Activated T-helper 1 cell treated with Interleukin-2 at 50 U/mL for 16 hours (primary cell): ENCODE measurements at places on chromosomes 16 and 17.

DNA sequence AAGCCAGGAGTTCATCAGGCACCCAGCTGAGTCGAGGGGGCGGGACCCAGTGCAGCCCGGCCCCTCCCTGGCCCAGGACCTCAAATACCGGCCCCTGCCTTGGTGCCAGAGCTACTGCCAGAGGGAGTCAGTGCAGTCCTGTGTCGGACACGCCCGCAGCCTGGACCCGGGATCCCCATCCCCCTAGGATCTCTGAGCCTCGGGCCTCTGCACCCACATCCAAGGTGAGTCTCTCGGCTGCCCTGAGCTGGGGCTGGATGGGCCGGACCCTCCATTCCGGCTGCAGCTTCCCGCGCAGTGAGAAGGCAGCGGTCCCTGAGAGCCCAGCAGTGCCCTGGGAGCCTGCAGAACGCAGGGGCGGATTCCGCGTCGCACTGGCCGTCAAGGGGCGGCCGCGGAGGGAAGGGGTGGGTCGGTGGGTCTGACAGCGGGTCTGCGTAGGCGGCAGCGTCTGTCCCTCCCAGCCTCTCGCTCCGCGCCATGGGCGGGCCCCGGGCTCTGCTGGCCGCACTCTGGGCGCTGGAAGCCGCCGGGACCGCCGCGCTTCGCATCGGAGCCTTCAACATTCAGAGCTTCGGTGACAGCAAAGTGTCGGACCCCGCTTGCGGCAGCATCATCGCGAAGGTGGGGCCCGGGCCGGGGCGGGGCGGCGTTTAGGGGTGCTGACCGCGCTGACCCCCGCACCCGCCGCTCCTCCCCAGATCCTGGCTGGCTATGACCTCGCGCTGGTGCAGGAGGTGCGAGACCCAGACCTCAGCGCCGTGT lies at the start of gene DNASE1L2:
Gene DNASE1L2 (plus strand): TSS at position 108 of the 765 bp plus-strand sequence. CDS start 373 bp downstream, at position 481.
- no peak for DNase-seq

- no peak for DNase-seq
Measured at GRCh38 chr16:31351942-31352325, 3.0 kb upstream of the ITGAX start.

DNA sequence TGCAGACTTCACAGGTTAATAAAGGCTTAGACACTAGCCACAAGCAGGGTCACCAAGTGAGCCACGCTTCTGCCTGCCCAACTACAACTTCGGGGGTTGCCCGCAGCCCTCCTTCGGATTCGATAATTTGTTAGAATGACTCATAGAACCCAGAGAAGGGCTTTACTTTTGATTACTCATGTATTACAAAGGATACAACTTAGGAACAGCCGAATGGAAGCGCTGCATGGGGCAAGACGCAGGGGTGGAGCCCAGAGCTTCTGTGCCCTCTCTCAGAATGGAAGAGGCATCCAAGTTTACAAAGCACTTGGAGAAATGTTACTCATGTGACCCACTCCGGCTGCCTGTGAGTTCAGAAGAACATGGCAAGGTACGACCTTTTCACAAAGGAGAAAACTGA lies 7.5 kb upstream of the CDH5 start:
- DNase-seq: no peak

GRCh38 chr17:55666806-55667205 lies 55.9 kb downstream of the TMEM100 start:
- DNase-seq: no peak

DNA sequence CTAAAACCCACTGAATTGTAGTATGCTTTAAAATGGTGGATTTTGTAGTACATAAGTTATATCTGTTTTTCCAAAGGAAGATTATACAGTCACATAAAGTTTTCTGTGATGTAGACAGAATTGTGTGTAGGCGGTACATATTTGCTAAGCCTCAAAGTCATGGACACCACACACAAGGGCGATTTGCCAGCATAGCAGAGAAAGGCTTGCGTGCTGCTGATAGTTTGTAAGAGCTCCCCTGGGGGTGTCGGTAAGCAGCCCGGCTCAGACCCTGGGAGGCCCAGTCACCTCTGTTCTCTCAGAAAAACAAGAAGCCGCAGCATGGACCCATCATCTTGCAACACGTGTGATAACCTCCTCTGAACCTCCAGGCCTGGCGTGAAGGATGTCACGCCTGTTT lies 38.3 kb upstream of the AKTIP start:
- no peak for DNase-seq

- DNase-seq: no peak
Measured at GRCh38 chr17:73423159-73423715, 111.4 kb upstream of the CDC42EP4 start.

- DNase-seq: no peak
Measured at GRCh38 chr17:51481370-51481769, 221.0 kb downstream of the UTP18 start.

DNA sequence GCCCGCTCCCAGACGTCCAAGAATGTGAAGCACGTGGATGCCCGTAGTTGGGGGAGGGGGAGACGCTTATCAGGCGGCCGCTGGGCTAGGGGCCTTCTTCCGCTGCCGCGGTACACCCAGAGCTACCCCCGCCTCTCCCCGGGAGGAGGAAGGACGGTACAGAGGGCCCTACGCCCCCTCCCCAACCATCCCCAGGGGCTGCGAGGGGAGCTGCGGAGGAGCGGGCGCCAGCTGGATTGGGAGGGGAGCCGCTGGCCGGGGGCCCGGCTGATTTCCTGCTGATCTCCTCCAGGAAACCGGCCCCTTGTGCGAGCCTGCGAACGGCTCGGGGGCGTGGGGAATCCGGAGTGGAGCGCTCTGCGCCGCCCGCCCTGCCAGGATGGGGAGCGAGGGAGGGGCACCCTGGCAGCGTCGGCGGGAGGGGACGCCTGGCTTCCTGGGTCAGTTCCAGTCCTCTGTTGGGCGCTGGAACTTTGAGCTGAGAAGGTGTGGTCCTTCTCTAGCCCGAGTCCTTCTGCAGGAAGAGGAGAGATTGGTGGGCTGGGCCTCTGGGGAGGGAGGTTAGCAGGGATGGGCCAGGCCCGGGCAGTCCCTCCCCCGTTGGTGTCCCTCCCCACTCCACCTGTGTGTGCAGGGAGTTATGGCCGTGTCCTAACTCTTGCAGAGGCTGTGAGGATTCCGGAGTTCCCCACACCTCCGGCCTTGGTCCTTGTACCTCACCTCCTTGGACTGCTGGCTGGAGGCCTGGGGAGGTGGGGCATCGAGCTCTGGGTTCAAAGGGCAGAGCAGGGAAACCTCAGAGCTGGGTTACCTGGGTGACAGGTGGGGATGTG lies 19.2 kb downstream of the GJD3 start:
- no peak for DNase-seq

GRCh38 chr16:12090151-12090530 lies 113.6 kb downstream of the SNX29 start:
- DNase-seq: no peak

DNA sequence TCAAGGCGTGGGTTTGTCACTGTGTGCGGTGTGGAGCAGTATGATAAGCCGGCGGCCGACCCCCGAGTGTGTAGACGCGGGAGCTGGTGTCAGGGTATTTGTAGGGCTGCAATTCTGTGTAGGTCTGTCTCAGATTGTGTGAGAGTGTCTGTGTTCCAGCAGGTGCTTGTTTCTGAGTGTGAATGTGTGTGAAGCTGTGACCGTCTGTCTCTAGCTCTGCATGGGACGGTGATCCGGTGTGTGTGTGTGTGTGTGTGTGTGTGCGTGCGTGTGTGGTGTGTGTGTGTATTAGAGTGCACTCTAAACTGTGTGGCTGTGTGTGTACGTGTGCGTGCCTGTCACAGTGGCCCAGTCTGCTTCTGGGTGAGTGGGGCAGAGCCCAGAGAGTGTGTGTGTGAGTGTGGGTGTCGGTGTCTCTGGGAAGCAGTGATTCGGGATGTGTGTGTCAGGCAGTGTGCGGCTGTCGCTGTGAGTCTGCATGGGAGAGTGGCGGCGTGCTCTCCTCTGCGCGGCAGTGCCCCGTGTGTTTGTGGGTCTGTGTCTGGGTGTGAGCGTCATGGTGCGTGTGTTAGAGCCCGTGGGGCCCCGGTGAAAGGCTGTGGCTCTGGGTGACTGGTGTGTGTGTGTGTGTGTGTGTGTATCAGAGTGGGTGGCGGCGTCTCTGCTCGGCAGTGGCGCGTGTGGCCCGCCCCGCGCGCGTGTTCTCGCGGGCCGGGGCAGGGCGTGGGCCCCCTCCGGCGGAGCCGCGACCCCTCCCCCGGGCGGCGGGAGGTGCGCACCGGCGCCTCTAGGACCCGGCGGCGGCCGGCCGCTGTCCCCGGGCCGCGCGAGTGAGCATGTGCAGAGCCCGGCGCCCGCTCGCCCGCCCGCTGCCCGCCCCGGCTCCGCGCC lies at the start of gene WSCD1:
Gene WSCD1 (plus strand): TSS at position 841 of the 891 bp plus-strand sequence. CDS start 10,280 bp downstream, outside the sequence.
- peak; percentile 6 for DNase-seq

DNA sequence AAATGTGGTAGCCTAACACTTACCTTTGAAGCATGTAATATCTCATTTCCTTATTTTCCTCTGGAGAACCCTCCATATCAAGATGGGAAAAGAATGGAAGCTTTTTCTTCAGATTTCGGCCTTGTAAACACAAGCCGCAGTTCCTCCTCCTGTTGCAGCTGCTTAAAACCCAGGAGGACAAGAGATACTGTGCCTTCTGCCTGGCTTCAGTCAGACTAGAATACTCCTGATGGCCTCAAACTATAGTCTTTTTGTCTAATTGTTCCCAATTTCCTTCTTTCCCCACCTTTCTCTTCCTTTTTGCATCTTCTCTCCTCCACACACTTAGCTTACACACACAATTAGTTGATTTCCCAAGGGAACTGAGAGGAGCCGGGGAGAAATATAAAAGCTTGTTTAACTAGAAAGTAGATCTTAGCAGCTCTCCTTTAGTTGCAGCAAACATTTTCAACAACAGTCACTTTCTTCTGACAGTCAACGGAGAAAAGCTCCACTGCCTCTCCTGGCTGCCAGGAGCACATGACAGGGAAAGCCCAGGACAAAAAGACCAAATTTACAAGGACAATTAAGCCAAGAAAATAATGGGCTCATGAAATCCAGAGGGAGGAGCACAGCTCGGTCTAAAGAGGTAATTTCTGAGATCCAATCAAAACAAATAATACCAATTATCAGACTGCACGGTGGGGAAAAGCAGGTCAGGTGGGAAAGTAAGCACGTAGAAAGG lies 76.4 kb upstream of the C17orf78 start:
- no peak for DNase-seq

GRCh38 chr16:66273644-66274334 lies 92.7 kb upstream of the CDH5 start:
- no peak for DNase-seq

GRCh38 chr17:7982173-7982572 lies 20.2 kb upstream of the GUCY2D start:
- DNase-seq: no peak

GRCh38 chr17:47279062-47279801 lies 25.6 kb downstream of the ITGB3 start:
- no peak for DNase-seq

DNA sequence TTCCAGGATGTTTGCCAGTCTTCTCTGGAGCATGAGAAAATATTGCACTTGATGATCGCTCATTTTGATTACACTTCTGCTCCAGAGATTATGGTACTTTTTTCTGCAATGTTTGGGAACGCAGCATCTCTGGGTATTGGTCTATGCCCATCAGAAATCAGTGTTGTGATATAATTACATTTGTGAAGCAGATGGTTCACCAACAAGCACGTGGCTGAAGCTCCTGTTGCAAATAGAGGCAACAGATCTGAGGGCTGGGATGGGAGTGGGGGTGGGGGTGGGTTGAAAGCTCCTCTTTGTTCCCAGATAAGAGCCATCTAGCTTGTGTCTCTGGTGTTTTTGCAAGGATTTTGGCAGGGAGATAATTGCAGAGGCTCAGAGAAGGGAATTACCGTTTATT lies 252.3 kb downstream of the SHISA9 start:
- no peak for DNase-seq

GRCh38 chr16:84925092-84925772 lies 86.1 kb downstream of the ZDHHC7 start:
- DNase-seq: peak; percentile 42

DNA sequence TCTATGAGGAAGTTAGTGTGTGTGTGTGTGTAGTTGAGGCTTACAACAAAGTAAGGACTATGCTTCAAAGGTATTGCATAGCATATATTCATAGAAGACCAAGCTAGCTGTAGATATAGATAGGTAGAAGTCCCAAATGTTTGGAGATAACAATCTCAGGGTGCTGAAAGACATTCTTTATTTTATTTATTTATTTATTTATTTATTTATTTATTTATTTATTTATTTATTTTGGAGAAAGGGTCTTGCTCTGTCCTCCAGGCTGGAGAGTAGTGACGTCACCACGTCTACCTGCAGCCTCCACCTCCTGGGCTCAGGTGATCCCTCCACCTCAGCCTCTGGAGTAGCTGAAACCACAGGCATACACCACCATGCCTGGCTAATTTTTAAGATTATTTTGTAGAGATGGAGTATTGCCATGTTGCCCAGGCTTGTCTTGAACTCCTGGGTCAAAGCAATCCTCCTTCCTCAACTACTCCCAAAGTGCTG lies 284.6 kb upstream of the KIF2B start:
- DNase-seq: no peak

DNA sequence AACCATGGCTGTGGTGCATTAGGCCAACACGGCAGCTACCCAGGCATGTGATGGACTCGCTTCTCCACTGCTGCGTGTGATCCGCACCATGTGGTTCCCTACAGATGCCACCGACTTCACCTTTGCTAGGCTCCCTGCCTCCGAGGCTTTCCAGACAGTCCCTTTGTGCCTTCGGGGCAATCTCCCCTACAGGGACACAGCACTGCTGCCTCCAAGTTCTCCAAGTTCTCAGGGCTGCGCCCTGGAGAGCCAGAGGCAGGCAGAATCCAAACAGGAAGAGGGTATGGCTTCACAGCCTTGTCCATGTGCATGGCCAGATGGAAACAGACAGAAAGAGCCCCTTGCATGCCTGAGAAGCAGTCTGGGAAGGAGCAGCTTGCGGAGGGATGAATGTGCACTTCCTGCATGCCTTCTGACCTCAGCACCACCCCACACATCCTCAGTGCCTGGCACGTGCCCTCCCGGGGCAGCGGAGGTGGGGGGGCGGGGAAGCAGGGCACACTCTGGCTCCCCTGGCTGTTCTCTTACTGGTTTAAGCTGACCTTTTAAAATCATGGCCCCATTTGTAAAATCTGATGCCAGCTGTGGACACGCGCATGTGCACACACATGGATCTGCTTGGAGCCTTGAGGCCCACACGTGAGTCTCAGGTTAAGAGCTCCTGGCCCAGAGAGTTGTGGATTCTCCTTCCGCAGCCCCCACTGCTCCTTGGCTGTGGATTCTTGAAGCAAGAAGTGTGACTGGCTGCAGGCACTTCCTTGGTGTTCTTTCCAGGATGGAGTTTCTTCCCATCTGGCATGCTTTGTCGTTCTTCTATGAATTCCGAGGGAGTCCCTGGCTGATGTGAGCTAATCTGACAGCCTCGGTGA lies 55.3 kb upstream of the MTSS2 start:
- DNase-seq: no peak

DNA sequence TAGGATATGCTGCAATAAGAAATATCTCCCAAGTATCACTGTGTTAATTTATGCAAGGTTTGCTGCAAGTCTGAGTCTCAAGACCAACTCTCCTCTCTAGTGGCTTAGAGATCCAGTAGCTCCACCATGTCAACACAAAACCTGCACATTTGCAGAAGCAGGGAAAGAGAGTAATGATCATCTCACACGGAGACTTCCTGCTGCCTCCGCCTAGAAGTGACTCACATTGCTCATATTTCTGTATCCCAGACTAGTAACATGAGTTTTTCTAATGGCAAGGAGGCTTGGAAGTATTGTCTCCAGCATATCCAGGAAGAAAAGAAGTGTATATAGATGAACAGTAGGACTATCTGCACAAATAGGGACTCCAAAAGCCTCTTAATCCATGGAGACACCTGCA lies 15.0 kb upstream of the IRX6 start:
- DNase-seq: no peak
